ENCODE measurements at places on chromosomes 4 and X. TPM values are rescaled to one million over a fixed set of nuclear protein-coding genes. Genes with fewer than 3 reads are reported as not detected.

DNA sequence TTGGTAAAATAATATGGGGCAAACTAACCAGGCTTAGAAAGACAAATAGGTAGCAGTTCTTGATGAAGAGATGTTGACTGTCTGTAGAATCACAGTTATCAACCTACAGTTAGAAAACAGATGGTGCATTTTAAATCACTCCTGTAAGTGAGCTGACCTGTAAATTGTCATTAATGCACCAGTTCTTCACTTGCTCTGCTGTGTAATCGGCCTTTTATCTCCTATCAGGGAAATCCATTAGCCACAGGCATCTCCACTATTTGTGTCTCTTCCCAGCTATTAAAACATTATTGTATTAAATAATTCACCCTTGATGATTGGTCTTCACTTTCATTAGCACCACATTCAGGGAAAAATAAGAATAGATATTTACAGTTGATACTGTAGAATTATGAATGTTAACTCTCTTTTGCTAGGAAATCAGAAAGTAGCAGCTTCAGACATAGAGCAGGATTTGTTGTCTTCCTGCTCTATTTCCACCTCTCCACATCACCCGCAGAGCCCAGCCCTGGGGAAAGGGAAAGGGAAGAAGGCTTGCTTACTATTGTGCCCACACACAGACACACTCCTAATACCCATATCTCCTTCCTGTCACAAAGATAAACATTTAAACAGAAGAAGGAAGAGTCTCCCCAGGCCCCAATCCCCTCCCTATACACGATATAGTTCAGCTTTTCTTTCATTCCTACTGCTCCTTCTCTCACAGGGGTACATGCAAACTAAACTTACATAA, 97.1 kb downstream of the REELD1 start:
- DNase-seq = no peak

GRCh38 chrX:136608295-136608933, 39.5 kb upstream of the CD40LG start:
- DNase-seq = no peak

- DNase-seq = peak; percentile 27
These were observed at the start of gene ARHGAP6 for GRCh38 chrX:11665168-11666111. ARHGAP6 (minus strand) TSS chrX:11665920; CDS start chrX:11664828, 1,092 bp downstream.

Gene BEX5
- polyA plus RNA-seq = 1.6 TPM

Measured in left renal pelvis (tissue), 4 donors.